ENCODE measurements at places on chromosomes 5 and 9.

DNA sequence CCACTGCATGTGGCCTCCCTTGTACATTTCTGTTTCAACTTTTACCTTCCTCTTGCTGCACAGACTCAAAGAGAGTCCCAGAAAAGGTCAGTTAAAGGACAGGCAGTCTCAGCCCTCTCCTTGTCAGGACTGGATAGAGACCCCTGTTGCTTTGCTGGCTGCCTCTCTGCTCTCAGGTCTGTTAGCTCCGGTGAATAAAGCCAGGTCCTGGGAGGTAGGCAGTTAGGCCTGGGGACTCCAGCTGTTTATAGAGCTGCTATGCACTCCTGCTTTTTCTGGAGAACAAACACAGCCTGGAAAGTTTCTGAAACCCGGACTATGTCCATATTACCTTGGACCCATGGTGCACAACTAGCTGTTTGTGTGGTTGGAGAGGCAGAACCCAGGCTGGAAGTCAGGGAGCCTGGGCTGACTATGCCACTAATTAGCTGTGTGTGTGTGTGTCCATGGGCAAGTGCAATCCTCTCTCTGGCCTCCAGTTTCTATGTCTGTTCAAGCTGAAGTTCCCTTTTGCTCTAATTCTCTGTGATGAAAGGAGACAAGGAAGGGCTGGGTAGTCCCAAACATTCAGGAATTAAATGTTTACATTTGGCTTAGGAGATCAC, 42.9 kb downstream of the GLRA1 start:
- no peak for DNase-seq

GRCh38 chr9:16869131-16869881, 1.2 kb downstream of the BNC2 start:
- DNase-seq: no peak

DNA sequence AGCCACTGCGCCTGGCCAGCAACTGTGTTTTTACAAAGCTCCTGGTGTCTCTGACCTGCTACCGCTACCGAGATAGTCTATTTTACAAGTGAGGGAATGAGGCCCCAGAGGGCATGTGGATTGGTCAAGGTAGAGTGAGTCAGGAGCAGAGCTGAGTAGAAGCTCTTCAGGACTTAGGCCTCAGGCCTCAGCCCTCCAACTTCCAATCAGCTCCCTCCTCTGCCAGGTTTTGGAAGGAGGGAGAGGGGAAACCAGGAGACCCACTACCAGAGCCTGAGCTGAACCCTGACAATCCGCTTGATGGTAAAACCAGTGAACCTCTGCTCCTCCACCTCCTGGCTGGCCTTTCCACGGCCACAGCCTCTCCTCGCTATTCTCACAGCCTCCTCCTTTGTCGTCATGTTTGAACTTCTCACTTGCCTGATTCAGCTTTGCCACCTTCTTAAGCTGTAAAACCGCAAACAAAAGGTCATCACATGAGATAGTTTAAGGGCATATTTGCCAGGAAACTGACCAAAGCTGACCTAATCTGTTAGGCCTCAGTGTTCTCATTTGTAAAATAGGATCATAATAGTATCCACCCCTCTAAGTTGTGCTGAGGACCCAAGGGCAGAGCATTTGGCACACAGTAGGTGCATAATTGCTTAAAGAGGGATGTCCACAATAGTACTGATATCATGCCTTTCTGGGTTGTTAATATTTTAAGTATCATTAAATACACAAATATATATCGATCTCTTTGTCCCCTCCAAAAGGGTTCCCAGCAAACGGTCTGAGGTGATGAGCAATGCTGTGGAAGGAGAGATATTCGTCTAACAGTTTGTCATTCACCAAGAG, 1.7 kb downstream of the TRAF1 start:
- DNase-seq: no peak

DNA sequence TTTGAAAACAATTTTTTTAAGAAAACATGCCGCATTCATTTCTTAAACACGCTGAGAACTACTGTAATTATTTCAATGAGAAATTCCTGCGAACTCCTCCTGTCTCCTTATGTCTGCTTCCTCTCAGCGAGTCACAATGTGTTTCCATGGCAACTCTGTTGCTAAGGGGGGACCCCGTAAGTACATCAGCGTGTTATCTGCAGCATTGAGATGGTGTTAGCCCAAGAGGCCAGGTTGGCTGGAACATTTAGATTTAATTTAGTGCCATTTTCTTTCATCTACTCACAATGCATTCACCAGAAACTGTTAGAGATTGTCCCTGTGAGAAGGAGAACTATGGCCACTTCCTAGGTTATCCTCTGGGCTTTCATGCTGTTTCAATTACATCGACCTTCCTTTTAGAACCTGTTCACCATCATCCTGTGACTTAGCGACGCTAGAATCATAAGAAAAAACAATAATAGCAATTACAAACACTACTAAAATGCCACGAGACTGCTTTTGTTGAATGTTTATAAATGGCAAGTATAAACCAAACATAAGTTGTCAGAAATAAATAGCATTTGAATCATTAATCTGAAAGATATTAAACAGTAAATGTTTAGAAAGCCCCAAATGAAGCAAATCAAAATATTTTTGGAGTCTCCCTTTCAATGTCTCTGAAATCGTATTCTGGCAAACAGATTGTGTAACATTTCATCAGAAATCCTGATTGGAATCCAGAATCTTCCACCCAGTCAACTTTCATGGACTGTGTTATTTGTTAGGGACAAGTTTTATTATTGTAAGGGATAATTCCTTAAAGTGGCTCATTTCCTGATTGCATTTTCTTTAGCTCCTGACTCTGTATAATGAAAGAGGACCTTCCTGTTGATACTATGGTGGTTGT, 39.7 kb upstream of the SHC3 start:
- no peak for DNase-seq

GRCh38 chr9:136944212-136944518, 373 bp downstream of the FBXW5 start:
- DNase-seq: peak; percentile 88

- no peak for DNase-seq
Observed at GRCh38 chr5:180069589-180070247, 1.8 kb downstream of the RNF130 start.

GRCh38 chr5:37208883-37209797, 40.0 kb downstream of the CPLANE1 start:
- DNase-seq: no peak

- DNase-seq: no peak
Observed at GRCh38 chr9:138024831-138025291, 147.3 kb downstream of the CACNA1B start.

GRCh38 chr5:109947667-109948066, 257.9 kb downstream of the MAN2A1 start:
- no peak for DNase-seq

DNA sequence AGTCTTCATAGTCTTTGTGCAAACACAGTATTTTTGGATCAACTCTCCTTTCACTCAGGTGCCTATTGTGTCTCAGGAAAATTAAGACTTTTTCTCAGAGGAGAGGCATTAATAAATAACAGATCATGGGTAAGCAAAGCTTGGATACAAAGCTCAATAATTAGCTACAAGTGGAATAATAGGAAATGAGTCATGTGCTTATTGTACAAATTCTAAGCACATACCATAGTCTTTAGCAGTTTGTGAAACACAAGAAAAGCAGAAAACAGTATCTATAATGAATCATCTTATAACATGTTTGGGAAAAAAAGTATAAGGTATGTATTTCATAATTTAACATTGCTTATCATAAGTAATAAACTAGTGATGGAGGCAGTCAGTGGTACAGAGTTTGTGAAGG, 477.0 kb downstream of the CDH10 start:
- no peak for DNase-seq

DNA sequence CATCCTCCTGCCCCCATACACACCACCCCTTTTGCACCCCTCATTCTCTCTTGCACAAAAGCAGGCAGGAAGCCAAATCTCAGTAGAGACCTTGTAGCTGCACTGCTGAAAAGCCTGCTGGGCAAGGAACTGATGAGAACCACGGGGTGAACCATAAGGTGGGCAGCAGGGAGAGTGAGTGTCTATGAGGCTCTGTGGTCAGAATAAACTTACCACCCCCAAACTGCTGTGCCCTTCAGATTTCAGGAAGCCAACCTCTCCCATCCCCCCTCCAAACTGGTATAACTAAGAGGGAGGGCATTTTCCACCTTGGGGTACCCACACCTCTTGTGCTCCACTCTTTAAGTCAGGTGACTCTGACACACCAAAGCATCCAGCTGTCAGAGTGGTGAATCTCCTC, 471.4 kb downstream of the SPOCK1 start:
- DNase-seq: no peak

- DNase-seq: no peak
Observed at GRCh38 chr5:153515301-153515700, 24.8 kb downstream of the GRIA1 start.
